Esophagus muscularis mucosa (tissue), 4 donors: ENCODE measurements at places on chromosomes 7 and 10. TPM values are rescaled to one million over a fixed set of nuclear protein-coding genes. Genes with fewer than 3 reads are reported as not detected.
A peak's percentile ranks its signal among the peaks of the same experiment; 100 is the strongest.

EPO gene
- total RNA-seq: not detected

IFT22 gene
- 25.2 TPM for total RNA-seq

DNA sequence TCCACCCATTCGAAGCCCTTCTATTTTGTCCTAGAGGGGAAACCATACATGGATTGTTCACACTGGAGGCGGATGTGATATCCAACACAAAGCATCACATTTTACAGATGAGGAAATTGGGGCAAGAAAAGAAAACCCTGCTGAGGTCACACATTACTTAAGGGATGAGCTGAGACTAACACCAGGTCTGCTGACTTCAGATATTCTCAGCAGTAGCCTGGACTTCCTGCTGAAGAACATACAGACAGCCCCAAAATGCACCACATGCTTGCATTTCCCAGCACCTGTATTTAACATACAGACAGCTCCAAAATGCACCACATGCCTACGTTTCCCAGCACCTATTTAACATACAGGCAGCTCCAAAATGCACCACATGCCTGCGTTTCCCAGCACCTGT lies 11.2 kb downstream of the GIMAP5 start:
- H3K27ac ChIP-seq: no peak overlapping the region
- no peak for DNase-seq
- H3K36me3 ChIP-seq: peaks cover 12% of the 10 kb centered on the region
- peaks cover 42% of the 10 kb centered on the region for H3K4me1 ChIP-seq

GRCh38 chr10:92238586-92239098 lies 52.2 kb downstream of the CPEB3 start:
- peak overlapping the region; percentile 78 for H3K4me3 ChIP-seq
- peaks cover 79% of the 10 kb centered on the region for H3K4me1 ChIP-seq
- H3K36me3 ChIP-seq: no peaks in the 10 kb centered on the region
- DNase-seq: no peak
- peak overlapping the region; percentile 93 for H3K27ac ChIP-seq
- H3K27me3 ChIP-seq: no peaks in the 10 kb centered on the region

DNA sequence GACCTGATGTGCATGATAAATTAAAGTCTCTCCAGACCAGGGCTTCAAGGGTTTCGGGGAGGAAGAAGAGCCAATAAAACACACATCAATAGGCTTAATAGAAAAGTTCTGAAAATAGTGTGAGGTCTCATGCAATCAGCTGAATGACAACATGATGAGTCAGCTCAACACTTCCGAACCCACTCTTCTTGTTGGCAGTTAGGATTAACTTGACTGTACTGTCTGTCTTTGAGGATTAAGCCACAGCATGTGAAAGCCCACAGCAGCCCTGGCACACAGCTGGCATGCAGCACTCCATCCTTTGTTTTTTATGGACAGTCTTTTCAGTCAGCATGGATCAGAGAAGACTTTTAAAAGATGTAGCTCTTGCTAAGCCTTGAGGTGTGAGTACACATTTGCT lies 526.9 kb upstream of the VSTM2A start:
- no peaks in the 10 kb centered on the region for H3K27me3 ChIP-seq
- no peak overlapping the region for H3K4me3 ChIP-seq
- H3K36me3 ChIP-seq: no peaks in the 10 kb centered on the region

GRCh38 chr7:103915680-103916357 lies 73.6 kb downstream of the RELN start:
- H3K27ac ChIP-seq: no peak overlapping the region
- H3K4me3 ChIP-seq: no peak overlapping the region
- no peak for DNase-seq
- H3K4me1 ChIP-seq: no peaks in the 10 kb centered on the region
